ENCODE measurements at places on chromosomes 5 and 9.
A peak's percentile ranks its signal among the peaks of the same experiment; 100 is the strongest.

DNA sequence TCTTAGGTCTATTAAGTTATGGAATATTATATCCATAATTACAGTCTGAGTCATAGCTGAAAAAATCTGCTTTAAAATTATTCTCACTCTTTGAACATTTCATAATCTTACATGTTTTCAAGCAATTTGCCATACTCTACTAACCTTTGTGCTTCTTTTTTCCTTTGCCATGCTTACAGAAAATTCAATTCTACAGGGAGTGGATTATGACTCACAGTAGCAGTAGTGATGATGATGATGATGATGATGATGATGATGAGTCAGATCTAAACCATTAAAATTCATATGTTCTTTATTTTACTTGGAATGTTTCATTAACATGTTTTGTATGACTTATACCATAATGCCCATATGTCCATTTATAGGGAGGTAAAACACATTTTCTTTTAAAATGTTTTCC lies 207.1 kb downstream of the VPS13A start:
- no peak for DNase-seq

DNA sequence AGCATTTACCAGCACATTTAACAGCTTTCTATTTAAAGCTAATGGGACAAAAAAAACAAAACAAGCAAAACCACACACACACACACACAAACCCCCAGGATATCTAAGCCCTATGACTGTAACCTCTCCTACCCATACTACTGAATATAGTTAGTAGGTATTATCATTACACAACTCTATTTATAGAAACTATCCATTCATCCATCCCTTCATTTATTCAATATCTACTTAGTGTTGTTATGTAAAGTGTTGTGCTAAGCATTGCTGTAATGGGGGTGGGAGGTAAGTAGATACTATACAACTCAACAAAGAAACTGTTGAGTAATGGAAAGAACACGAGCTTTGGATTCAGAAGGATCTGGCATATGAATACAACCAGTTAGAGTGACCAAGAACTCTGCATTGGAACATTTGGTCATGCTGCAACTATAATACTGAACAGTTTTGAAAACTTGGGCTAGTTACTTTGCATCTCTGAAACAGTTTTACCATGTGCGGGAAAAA lies 82.3 kb upstream of the ZNF608 start:
- DNase-seq: no peak

DNA sequence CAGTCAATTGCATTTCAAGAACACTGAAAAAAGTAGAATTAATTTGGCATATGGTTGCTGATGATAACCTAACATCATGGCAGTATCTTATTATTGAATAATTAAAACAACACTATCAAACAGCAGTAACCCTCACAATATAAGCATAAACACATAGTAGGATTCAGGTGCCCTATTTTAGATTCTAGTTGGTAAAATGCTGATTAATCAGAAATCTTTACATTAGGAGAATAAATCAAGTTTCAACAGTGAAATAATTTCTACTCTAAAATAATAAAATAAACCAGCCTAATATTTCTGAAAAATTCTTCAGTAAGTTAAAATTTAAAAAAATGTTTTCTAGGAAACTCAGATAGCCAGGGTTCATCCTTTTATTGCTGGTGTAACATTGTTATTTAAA lies 76.4 kb upstream of the NUDT12 start:
- DNase-seq: no peak

- no peak for DNase-seq
Observed at GRCh38 chr9:120917929-120918762, 8.4 kb downstream of the TRAF1 start.

DNA sequence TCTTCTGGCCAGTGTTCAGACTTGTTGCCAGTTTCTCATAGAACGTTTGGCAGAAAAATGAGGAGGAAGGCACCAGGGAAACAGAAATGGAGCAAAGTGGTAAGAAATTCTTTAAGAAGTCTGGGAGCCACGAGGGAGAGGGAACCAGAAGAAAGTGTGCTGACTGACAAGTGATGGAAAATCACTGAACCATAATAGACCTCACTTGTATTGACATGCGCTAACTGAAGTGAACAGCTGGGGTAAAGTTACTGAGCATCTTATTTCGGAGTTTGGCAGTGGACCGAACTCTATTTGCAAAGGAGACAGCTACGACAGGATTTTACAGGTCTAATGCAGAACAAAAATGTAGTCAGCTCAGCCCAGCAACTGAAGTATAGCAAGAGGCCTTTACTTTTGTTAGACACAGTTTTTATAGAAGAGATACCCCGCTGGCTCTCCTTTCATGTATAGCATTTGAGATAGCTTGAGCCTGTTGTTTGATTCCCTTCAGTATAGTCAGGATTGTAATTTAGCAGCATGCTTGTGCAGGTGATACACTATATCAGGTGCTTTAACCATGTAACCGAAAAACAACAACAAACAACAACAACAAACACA lies 53.6 kb downstream of the HMHB1 start:
- DNase-seq: no peak

DNA sequence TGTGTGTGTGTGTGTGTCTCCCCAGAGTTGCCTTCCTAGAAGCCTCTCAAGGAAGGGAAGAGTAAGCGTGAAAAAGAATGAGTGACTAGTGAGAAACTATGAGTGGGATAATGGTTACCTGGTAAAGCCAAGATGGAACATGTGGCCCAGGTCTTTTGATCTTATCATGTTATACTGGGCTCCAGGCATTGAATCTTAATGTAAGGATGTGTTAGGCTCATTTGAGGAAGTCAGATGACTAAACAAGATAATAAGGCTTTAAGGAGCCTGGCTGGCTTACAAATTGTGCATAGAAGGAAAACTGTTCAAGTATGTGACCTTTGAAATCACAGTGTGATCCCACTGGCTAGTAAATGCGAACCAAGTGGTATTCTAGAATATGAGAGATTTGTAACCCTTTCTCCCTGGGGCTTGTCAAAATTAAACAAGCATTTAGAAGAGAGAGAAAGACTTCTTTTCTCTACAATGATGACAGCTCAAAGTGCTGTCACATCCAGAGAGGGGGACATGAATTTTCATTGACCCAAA lies 29.9 kb upstream of the HMHB1 start:
- no peak for DNase-seq

DNA sequence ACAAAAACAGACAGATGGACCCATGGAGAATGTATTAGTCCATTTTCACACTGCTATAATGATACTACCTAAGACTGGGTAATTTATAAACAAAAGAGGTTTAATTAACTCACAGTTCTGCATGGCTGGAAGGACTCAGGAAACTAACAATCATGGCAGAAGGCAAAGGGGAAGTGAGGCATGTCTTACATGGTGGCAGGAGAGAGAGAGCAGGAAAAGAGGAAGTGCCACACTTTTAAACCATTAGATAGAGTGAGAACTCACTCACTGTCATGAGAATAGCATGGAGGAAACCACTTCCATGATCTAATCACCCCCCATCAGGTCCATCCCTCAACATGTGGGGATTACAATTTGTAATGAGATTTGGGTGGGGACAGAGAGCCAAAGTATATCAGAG lies 808.9 kb downstream of the CDH12 start:
- no peak for DNase-seq

GRCh38 chr5:109701252-109701651 lies 11.5 kb downstream of the MAN2A1 start:
- DNase-seq: no peak

GRCh38 chr5:111997711-111998110 lies 240.7 kb upstream of the NREP start:
- DNase-seq: peak; percentile 72

DNA sequence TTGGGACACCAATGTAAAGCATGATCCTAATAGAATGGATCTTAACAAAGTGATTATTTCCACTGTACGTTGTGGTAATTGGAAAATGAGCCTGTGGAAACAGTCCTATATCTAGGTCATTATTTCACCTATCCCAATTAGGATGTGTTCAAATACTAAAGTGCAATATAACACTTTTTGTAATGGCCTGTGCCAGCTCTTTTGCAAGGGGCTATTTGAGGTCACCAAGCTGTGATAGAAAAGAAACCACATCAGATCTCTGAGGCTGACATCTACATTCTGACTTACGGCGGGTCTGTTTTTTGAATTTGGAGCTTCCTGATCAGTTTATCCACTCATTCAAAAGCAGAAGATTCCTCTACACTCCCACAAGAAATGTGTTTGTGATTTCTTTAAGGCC lies 150.0 kb downstream of the TLE1 start:
- no peak for DNase-seq

GRCh38 chr5:176188085-176188484 lies 50.1 kb upstream of the SIMC1 start:
- no peak for DNase-seq

DNA sequence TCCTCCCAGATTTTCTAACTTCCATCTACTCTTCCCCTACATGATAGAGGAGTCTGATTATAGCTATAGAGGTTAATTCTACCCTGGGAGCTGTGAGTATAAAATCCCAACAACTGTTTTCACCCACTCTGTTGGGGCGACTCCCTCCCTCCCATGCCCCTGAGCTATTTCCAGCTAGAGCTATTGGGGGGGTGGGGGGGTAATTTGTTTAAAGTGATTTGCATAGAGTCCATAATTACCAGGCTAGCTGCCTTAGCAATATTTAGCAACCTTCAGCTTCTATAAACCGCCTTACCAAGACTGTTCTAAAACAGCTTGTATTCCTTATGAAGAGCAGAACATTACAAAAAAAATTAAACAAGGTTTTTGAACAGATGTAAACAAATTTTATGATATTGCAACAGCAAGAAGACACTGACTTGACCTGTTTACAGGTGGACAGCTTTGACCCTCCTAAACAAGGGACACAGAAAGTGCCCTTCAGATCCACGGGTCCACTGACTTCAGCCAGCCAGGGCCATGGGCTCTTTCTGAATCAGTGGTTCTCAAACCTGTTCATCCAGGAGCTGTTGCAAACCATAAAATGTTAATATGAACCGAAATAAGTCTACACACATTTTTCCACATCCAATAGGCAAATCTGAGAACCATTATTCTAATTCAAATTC lies 98.2 kb downstream of the OTULIN start:
- DNase-seq: no peak

DNA sequence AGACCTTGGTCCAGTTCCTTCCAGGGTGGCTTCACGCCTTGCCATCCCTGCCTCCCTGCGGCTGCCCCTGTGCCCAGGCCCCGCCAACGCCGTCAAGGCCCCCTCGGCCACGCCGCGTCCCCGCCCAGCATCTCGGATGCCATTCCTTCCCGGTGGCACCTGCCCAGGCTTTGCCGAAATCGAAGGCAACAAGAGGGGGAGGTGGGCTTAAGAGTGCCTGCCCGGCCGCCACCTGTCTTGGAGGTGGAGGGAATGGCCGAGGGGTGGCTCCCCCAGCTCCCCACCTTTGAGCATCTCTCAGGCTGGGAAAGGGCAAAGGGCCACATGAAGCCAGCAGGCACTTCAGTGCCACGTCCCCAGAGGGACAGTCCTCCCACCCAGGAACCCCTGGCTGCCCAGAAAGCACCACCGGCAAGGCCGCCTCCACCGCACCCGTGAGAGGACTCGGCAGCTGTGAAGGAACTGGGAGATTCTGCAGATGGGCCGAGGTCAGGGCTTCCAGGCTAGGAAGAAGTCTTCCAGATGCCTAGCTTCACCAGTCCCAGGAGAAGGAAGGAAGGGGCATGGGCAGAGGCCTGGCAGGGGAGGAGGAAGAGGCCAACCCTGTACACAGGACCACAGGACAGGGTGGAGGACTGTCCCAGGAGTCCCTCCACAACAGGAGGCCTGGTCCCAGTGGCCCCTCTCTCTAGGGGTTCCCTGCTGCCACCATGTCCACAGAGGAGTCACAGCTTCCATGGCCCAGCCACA lies 218.0 kb downstream of the FANCC start:
- no peak for DNase-seq

- DNase-seq: peak; percentile 55
Observed at GRCh38 chr5:173928871-173929574, 40.9 kb downstream of the CPEB4 start.

- DNase-seq: no peak
Observed at GRCh38 chr5:168867241-168867640, 288.1 kb upstream of the PANK3 start.

DNA sequence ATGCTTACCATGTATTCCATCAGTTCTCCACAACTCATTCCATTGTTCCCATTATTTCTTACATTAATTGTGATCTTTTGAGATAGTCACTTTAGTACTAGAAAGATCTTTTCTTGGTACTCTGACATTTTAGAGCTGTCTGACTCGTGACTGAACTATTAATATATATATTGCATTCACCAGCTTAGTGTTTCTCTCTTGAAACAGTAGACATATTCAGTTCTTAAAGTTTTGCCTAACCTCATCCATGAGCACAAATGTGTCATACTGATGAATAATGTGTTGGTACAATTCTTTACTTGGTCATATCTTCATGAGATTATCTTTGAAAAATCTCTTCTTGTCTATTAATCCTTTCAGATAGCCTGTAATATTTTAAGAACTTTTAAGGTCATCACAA lies 74.3 kb downstream of the NLN start:
- no peak for DNase-seq

- DNase-seq: no peak
Observed at GRCh38 chr9:89797255-89797654, 192.4 kb downstream of the GADD45G start.

GRCh38 chr9:121746411-121746810 lies 95.0 kb downstream of the DAB2IP start:
- no peak for DNase-seq

DNA sequence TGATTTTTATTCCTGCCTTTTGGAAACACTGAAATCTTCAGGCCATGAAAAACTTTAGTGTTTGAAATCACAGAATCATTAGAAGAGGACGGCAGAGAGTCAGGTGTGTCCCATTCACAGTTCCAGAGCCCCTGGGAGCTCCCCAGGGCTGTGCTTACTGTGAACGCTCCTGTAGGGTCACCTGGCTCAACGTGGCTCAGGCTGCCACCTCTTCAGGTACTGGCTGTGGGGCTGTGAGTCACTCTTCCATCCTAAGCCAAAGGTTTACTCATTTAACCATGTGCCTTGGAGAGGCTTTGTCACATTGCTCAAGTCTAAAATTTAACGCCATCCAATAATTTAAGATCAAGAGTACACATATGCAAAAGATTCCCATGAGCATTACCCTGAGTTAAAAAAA lies 50.2 kb upstream of the FSTL4 start:
- DNase-seq: no peak

DNA sequence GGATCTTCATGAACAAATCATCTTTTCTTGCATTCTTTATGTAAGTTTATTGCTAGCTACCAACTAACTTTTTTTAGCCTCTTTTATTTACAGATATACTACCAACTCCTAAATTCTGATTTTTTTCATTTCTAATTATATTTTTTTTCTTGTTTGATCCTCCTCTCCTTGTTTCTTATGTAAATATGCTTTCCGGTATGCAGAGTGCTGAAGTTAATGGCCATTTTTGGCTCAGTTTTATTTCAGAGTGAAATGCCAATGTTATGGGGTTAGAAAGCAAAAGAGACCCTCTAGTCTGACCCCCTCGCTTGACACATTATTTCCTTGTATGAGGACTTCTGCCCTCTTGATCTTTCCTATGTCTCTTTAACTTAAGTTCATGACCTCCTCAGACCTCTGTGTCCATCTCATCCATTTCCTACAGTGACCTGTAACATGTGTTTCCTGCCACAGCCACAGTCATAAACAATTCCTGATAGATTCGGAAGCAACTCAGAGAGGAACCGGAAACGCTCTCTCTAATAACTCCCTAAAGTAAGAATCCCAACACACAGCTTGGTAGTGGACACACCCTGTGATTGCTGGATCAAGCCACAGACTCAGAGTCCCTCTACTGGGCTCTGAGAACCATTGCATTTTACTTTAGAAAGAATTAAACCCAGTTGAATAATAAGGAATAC lies 42.9 kb upstream of the AFAP1L1 start:
- peak; percentile 74 for DNase-seq

- no peak for DNase-seq
Observed at GRCh38 chr9:8890695-8891094, 1091.1 kb upstream of the DMAC1 start.

- DNase-seq: no peak
Observed at GRCh38 chr9:14092344-14092743, 221.6 kb downstream of the NFIB start.
